ENCODE measurements at places on chromosomes 2 and 18.

GRCh38 chr2:100857915-100858314 lies 38.0 kb downstream of the NPAS2 start:
- DNase-seq: no peak

DNA sequence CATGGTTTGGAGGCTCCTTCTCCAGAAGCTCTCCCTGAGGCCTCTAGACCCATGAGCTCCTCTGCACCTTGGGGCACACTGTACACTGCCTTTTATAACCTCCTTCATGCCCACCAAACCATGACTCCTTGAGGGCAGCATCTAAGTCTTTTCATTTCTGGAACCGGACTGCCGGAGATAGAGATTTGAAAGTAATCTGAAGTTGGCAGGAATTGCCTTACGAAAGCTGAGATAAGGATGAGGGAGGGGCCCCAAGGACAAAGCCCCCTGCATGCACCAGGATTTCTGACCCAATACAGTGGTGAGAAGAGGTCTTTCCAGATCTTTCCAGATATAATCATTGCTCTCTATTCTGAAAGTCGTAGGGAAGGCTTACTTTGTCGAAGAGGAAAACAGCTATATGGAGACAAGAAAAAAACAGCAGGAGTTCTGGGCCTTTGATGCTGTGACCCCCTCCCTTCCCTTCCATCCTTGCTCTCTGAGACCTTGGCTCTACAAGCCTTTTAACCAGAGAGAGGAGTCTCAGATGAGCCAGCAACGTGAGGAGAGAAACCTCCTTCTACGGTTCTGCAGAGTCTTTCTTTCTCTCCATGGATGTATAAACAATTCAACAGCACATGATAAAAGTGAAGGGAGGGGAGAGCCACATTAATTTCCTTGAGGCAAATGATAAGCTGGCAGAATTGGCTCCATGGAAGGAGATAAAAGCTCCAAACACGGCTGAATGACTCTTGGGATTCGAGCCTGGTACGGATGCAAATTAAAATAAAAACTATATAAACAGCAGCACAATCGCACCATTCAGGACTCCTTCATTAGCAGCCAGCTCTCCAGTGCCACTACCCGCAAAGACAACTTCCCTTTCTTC lies 88.0 kb upstream of the RTN4 start:
- DNase-seq: no peak

GRCh38 chr18:7207366-7207915 lies 23.4 kb upstream of the LRRC30 start:
- no peak for DNase-seq

GRCh38 chr18:76414936-76415621 lies 80.0 kb downstream of the ZNF516 start:
- no peak for DNase-seq

GRCh38 chr2:231030725-231031124 lies 6.6 kb upstream of the C2orf72 start:
- no peak for DNase-seq

- DNase-seq: no peak
These were observed 22.9 kb downstream of the SLC38A11 start for GRCh38 chr2:164932377-164932776.

GRCh38 chr2:210169516-210170195 lies 1.6 kb downstream of the KANSL1L start:
- no peak for DNase-seq

- no peak for DNase-seq
These were observed 20.9 kb downstream of the LOXHD1 start for GRCh38 chr18:46636040-46636630.

GRCh38 chr2:206987810-206988209 lies 48.5 kb downstream of the CPO start:
- no peak for DNase-seq

DNA sequence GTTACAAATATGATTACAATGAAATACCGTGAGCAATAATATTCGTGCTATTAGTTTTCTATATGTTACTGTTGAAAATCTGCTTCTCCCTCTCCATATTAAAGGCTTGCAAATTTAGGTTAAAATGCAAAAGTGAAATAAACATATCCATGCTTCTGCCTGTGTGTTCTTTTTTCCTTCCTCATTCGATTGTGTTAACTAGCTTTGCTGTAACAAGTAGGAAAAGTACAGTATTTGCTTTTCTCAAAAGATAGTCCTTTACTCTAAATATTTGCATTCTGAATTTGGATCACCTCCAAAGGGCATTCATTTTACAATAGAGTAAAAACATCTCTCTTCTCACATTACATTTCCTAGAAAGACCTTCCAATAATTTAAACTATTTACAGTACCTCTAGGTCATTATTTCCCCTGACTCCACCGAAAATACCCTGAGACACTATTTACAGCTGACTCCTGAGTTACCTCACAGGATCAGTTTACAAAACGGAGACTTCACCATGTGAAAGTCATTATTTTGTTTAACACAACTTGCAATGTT lies 835.0 kb upstream of the FANCL start:
- no peak for DNase-seq

- no peak for DNase-seq
These were observed 129.8 kb upstream of the CAB39 start for GRCh38 chr2:230582851-230583283.

DNA sequence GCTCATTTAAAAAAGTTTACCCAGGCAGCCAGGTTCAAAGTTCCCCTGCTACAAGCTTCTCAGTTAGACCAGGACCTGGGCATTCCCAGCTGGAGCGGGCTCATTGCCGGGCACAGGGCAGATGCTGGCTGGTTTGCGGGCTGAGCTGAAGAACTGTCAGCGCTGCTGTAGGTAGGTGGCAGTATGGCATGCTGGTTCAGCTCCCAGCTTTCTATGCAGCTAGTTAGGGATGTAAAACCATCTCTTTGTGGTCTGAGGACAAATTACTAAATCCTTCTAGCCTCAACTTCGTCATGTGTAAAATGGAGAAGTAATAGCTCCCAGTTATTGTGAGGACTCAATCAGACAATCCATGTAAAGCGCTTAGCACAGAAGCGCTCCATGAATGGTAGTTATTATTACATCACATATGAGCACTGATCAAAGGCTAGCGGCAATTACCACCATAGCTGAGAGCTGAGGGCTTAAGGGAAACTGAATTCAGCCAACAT lies 2.4 kb upstream of the LDLRAD4 start:
- DNase-seq: peak; percentile 84

DNA sequence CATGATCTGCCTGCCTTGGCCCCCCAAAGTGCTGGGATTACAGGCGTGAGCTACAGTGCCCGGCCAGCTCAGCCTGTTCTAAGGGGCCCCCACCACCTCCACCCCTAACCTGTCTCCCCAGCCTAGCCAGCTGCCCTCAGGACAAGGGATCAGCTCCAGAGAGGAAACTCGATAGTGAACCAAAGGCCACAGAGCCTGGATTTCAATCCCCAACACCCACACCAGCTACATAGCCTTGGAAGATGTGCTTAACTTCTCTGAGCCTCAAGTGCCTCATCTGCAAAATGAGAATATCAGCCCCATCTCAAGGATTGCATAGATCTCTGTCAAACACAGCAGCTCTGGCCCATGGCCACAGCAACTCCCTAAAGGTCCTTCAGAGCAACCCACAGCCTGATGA lies 32.0 kb downstream of the BIN1 start:
- no peak for DNase-seq

GRCh38 chr18:36012891-36013290 lies 40.4 kb downstream of the RMP24 start:
- no peak for DNase-seq

GRCh38 chr2:86311879-86312278 lies 25.5 kb downstream of the REEP1 start:
- DNase-seq: no peak

GRCh38 chr18:49558356-49558755 lies 3.5 kb upstream of the LIPG start:
- DNase-seq: no peak

- DNase-seq: no peak
These were observed 95.4 kb downstream of the MAP2 start for GRCh38 chr2:209519271-209519670.

GRCh38 chr2:26706616-26707473 lies 14.3 kb downstream of the KCNK3 start:
- DNase-seq: no peak

- no peak for DNase-seq
These were observed 30.8 kb downstream of the CCDC93 start for GRCh38 chr2:117983040-117983439.

DNA sequence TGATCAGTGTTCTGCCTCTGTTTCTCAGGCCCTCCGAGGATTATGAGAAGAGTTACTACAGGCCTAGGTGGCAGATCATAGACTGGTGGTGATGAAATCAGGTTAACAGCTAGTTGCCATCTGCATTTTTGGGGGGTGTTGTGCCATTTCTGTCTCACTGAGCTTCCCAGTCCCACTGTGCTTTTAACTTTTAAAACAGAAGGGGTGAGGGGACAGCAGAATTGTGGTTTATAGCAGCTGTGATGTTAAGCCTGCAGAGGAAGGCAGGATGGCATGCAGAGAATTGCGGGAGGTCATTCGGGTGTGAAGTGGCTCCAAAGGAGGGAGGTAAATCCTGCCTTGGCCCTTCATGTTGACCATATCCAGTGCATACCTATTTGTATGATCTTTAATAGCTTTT lies 5.0 kb downstream of the CAB39 start:
- no peak for DNase-seq

DNA sequence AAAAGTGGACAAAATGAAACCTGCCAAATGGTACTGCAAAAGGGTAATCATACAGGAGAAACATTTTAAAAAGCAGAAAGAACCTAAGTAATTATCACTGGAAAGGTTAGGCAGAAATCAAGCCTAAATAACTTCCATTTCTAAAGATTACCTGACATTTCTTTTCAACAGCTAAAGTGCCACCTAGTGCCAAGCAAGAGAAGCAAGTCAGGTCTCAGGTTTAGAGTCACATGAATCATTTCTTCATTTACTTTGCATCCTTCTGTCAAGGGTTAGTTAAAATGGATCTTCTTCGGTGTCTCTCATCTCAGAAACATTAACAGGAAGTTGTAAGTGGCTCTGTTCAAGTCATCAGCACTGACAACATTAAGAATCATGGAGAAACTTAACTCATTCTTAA lies 90.3 kb downstream of the AKAIN1 start:
- DNase-seq: no peak

GRCh38 chr18:3015204-3015592 lies 2.3 kb upstream of the LPIN2 start:
- DNase-seq: no peak

DNA sequence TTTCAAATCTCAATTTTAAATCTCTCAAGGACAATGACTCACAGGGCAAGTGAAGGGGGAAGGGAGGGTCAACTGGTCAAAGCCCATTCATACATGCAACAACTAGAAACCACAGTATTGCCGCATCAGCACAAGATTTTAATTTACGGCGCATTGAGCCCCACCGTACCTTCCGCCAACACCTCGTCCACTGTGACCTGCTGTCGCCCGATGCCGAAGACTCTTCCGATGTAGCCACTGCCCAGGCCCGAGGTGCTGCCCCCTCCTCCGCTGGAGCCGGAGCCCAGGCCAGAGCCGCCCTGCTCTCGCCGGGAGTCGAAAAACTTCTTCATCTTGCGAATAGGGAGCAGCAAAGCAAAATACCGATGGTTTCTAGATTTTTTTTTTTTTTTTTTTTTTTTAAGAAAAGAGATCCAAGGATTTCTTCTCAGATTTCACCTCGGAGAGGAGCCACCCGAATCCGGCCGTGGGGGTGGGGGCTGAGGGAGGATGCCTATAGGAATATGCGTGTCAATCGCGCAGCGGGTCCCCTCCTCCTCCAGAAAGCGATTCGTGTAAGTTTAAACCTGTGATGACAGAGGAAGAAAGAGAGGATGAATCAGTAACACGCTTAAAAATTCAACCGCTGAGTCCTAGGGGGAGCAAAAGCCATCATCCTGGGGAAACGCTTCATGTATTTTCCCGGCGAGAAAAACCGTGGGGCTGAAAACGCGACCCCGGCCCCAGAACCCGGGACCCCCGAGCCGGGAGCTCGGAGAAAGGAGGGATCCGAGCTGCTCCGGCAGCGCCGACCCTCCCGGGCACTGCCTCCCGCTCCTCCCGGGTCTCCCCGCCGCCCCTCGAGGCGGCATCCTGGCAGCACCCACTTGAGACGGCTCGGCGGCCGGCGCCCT lies 584 bp downstream of the AAK1 start:
- peak; percentile 87 for DNase-seq

GRCh38 chr18:8952174-8952573 lies 150.3 kb upstream of the NDUFV2 start:
- DNase-seq: no peak

DNA sequence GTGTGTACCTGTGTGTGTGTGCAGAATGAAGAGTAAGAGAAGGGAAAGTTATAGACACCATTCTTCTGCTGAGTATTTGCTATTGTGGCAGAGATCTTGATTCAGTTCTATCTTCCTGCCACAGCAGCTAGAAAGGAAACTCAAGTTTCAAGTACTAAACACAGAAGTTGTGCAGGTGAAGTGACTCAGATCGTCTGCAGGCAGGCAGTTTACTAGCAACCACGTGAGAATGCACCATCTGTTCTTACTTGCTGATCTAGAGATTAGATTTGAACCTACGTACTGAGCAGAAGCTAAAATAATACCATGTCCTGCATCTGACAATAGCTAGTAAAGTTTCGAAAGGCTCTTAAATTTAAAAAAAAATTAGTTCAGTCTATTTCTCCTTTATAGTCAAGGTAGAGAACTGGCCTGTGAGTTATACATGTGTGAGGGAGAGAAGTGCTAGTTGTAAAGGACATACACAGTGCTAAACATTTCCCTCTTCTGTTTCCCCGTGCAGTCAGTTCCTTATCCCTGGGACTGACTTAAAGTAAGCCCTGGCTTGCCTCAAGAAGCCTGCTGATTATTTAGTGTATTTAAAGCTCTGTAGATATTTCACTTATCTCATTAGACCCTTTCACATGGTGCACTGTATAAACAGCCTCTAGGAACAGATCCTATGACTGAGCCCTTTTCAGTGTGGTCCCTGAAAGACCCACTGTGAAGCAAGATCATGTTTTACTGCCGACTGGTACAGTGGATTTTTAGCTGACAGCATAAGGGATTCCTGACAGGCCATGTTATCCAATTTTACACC lies 45.0 kb downstream of the SLC38A11 start:
- DNase-seq: no peak

DNA sequence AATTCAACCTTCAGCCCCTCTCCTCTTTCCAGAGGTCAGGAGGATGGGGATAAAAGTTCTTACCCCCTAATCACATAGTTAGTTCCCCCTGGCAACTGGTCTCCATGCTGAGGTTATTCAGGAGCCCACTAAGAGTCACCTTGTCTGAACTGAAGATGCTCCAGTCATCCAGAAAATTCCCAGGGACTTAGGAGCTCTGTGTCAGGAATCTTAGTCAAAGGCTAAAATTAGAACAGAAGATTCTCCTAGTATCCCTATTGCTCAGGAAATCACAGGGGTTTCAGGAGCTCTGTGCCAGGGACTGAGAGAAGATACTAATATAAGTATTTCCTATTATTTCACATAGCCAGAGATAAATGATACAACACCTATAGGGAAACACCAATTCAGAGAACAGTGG lies 37.3 kb upstream of the LONRF2 start:
- DNase-seq: no peak

GRCh38 chr18:48834413-48835031 lies 116.2 kb downstream of the SMAD7 start:
- no peak for DNase-seq

GRCh38 chr2:215577356-215577755 lies 141.5 kb upstream of the FN1 start:
- no peak for DNase-seq

GRCh38 chr18:7941533-7941932 lies 374.4 kb downstream of the PTPRM start:
- DNase-seq: no peak

GRCh38 chr2:96556441-96557330 lies 20.1 kb downstream of the ARID5A start:
- DNase-seq: no peak

Measured in left hindlimb (tissue), 1 donor.